ENCODE measurements at places on chromosomes 3 and 15.

- DNase-seq, result peak; percentile 63
Observed at GRCh38 chr3:36911990-36912804, 32.7 kb downstream of the TRANK1 start.

DNA sequence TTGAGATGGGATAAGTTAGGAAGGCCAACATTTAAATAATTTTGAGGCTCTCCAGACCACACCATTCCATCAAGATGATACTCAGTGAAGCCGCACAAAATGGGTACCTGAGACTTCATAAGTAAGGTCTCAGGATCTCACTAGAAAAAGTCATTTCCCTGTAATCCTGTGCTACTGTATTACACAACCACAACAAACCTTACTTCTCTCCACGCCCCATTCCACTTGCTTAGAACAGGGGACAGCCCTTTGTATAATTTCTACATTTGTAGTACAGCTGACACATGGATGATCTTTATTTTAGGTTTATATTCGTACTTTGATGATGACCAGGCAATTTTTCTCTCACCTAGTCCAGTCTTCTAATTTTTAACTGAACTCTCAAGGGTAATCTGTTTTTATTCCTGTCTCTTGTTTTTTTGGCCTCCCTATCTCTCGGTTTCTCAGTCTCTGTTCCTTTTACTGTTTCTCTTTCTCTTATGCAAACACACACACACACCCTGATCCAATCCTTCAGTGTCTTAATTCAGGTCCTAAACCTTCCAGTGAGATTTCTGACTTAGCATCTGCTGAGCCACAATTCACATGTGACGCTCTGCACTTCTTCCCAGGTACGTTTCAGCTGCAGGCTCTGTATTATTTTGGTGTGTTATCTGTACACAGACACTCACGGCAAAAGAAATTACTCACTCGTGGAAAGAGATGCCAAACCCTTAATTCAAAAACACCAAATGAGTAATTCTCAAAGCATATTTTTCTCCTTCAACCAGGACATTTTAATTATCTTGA, 223.2 kb upstream of the THBS1 start:
- no peak for DNase-seq

- DNase-seq, result no peak
Observed at GRCh38 chr15:65115542-65115941, 542 bp upstream of the UBAP1L start.

DNA sequence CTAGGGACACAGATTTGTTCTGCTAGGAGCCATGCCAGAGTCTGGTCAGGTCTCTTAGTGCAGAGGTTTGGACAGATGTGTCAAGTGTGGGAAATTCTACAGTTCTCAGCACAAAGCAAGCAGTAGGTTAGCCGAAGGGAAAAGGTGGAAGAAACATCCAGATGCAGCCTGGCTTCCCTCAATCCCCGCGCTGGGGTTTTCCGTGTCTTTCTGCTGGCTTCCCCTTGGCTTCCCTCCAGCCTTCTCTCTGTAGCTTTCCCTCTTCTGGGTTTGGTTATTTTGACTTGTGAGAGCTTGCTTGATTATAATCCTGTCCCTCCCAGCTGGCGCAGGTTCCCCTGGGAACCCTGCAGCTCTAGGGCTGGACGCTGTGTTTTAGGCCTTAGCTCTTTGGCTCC, 4.1 kb downstream of the TF start:
- DNase-seq, result no peak

DNA sequence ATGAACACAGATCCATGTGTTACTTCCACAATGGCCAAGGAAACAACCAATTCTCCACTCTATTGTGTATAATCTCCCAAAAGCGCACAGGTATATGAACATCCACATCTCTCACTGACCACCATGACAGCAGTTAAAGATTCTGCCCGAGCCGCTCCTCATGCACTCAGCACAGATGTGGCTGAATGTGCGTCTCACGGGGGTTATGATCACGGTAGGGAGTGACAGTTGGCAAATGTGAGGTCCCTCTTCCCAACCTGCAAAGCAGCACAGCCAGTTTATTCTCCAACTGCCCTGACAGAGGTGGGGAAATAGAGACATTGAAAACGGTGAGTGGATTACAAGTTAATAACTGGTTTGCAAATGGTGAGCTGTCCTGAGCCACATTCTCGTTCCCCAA, 17.6 kb downstream of the FOXP1 start:
- no peak for DNase-seq

- DNase-seq, result no peak
Observed at GRCh38 chr15:82692171-82692570, 17.5 kb downstream of the AP3B2 start.

GRCh38 chr15:92733090-92733933, 77.7 kb upstream of the FAM174B start:
- no peak for DNase-seq

GRCh38 chr3:17320266-17320665, 422.2 kb downstream of the TBC1D5 start:
- no peak for DNase-seq

DNA sequence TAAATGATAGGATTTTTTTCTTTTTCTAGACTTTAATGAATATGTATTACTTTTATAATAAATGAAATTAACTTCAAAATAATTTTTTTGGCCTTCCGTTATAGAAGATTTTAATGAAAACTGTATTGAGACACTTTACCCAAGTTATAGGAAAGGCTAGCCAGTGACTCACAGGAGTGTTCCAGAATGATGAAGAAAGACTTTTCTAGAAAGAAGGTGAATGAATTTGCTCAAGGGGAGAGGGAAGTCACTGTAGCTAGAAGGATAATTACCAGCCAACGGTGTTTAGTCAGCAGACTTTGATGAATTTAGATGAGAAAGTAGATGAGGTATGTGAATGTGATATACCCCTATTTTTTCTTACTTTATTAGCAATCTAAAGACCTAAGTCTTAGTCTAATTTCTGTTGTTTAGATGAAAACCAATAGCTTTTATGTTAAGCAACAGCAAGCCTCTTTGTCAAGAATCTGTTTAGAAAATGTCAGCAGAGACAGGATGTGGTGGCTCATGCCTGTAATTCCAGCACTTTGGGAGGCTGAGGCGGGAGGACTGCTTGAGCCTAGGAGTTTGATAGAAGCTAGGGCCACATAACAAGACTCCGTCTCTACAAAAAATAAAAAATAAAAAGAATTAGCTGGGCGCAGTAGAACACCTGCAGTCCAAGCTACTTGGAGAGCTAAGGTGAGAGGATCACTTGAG, 3.2 kb downstream of the ALAS1 start:
- no peak for DNase-seq

DNA sequence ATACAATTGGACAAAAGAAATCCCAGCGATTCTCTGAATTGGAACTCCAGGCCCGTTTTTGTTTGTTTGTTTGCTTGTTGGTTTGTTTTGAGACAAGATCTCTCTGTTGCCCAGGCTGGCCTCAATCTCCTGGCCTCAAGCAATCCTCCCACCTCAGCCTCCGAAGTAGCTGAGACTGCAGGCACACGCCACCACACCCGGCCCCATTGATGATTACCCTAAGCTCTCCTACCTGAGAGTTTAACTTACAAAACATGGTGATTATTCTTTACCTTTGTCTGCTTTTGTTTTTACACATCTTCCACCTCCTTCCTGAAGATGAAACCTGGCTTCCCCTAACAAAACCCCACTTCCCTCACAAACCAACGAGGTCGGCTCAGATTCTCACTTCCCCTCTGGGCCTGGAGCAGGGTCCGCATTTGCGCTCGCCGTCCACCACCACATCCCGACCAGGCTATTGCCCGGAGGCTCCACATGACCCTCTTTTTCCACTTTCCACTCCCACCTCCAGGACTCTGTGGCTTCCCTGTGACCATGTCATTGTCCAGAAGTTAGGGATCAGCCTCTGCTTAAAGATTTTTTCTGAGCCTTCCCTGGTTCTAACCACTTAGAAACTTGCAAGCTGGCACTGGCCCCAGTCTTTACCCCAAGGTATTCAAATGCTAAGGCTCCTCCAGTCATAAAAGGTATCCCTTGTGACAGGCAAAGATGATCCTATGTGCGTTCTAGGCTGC, 14.8 kb downstream of the KLHL6 start:
- DNase-seq, result no peak

DNA sequence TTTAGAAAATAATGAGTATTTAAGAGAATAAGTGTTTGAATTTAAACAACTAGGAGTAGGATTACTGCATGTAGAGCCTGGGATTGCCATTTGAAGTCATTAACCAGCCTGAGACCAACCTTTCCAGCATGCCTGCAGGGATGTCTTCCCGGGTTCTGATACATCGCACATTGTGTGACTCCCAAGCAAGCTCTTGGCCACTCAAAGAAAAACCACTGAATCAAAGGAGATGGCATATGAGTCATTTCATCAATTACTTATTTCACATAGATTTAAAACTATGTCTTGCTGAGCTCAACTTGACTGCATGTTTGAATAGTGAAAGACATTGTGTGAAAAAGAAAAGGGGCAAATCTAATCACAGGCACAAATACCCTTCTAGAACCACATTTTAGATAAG, 15.0 kb upstream of the THBS1 start:
- no peak for DNase-seq

DNA sequence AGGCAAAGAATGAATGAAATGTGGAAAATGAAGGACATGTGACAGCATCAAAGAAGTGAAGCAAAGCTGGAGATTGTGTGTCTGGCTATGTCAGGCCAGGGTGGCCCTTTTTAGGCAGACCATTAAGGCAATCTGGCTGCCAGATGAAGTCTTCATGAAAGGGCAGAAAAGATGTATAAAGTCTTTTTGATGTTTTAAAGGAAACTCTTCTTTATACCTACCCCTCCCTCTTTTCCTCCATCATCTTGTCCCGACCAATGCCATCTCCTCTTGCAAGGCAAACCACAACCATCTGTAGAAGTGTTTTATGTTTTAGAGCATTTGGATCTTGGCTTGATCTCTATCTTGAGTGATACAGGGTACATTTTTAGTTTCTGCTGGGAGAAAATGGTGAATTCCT, 259.2 kb downstream of the LSAMP start:
- no peak for DNase-seq

- no peak for DNase-seq
Observed at GRCh38 chr15:64066451-64066850, 20.2 kb upstream of the DAPK2 start.

GRCh38 chr3:25460751-25461150, 32.7 kb downstream of the RARB start:
- no peak for DNase-seq

GRCh38 chr15:77804210-77804609, 171.5 kb upstream of the LINGO1 start:
- DNase-seq, result no peak

- DNase-seq, result no peak
Observed at GRCh38 chr3:20589275-20589674, 403.3 kb upstream of the SGO1 start.

DNA sequence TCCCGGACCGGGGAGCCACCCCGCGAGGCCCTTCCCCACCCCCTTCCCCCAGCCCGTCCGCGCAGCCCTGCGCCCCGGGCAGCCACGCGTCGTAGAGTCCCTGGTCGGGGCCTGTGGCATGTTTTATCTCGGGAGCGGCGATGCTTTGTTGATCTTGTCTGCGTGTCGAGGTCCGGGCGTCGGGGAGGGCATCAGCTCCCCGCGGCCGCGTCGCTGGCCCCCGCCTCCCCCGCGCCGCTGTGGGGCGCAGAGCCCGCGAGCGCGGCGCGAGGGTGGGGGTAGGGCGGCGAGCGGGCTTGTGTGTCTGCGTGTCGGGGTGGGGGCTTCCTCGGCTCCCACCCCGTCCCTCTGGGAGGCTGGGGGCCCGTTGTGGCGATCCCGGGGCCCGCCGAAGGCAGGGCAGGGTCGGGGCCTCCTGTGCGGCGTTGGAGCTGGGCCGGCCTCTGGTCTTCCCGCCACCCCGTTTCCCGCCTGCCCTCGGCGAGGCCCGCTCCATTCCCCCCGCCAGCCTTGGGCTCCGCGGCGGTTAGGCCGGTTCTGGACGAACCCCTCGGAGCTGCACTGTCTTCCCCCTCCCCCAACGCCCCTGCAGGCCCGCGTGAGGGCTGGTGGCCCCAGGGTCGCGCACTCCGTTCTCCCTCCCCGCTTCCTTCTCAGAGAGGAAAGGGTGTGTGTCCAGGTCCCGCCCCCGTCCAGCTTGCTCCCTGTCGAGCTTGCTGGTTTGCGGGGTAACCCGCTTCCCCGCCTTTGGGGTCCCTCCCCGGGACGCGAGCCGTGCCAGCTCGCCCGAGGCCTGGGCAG, 695 bp downstream of the GMPS start:
- DNase-seq, result peak; percentile 85

GRCh38 chr3:78101384-78101783, 1061.5 kb downstream of the ROBO2 start:
- DNase-seq, result no peak

- no peak for DNase-seq
Observed at GRCh38 chr3:69527498-69527897, 141.6 kb upstream of the FRMD4B start.

- DNase-seq, result peak; percentile 50
Observed at GRCh38 chr15:32651229-32651837, 9.8 kb downstream of the SCG5 start.

DNA sequence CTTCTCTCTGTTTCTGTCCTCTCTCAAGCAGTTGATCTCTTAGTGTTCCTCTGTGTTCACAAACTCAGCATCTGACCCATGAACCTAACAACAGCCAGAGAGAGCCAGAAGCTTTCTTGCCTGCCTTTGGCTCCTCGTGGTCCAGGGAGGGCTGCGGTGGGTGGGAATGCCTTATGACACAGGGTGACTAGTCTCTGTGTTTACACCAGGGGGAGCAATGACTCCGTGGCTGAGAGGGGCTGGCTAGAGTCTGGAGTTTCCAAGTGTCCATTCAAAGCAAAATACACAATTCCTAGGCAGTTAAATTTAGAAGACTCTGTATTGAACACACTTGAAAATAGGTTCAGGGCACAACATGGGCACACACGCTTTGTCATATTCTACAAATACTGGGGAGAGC, 370.0 kb upstream of the FRG2C start:
- peak; percentile 41 for DNase-seq

- no peak for DNase-seq
Observed at GRCh38 chr3:51539291-51539941, 897 bp downstream of the RAD54L2 start.

DNA sequence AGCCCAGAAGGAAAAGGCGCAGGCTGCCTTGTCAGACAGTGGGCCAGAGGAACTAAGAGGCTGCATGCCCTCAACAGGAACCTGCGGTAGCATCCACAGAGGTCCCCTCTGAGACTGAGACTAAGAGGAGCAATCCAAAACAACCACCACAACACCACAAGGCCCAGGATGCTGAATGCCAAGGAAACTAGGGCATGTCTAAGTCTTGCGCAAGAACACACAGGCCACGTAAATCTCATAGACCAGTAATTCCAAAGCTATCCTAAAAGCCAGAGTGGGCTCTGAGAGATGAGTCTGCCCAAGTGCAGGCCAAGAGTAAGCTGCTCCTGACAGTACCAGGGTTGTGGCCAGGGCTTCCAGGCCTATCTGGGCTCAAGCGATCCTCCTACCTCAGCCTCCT, 12.9 kb downstream of the MON1A start:
- DNase-seq, result no peak

GRCh38 chr15:91857224-91857585, 3.7 kb downstream of the SLCO3A1 start:
- no peak for DNase-seq

- DNase-seq, result peak; percentile 81
Observed at GRCh38 chr3:45593708-45594601, 596 bp upstream of the LIMD1 start.

DNA sequence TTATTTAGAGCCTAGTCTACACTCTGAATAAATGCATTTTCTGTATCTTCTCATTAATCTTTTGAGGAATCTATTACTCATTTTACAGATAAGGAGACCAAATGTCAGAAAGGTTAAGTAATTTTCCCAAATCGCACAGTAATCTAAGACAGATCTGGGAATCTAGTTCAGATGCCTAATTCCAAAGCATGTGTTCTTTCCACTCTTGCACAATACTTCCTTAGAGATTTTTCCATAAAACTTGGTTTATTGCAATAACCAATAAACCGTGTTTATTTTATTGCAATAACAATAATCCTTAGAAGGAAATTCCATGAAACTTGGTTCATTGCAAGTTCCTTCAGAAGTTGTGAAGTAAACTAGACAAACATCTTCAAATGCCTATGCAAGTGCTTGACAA, 17.4 kb upstream of the COL8A1 start:
- no peak for DNase-seq
